ENCODE measurements at places on chromosomes 2 and 18.

GRCh38 chr2:227793148-227793712 lies 20.4 kb upstream of the CCL20 start:
- DNase-seq = no peak

GRCh38 chr2:121147766-121148165 lies 137.2 kb downstream of the TFCP2L1 start:
- DNase-seq = no peak

DNA sequence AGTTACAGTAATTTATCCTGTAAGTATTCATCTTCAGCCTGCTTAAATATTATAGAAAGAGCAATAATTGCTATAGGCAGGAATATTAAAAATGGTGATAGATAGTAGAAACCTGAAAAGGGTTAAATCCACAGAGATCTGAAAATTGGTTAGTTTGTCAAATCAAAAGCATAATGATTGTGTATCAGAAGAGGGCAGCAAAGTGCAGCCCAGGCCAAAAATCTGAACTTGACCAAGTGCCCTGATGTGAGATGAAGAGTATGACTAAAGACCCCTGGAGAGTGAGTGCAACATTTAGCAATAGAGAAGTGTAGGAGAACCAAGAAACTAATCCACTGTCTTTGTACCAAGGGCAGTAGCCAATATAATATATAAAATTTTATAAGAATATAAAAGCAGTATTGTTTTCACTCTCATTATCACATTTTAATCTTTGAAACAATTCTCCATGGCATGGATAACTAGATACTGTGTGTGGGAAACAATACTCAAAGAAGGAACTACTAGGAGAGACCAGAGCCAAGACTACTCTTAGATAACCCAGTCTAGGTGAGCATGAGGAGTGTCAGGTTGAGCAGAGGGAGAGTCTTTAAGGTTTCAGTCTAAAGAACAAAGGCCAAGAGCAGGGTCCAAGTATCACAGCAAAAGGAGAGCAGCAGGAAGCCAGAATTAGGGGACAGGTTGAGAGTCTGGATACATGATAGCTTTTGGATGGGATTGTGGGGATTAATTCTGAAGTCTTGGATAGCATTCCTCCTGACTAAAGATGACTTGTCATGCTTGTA lies 148.7 kb downstream of the CALCRL start:
- no peak for DNase-seq

GRCh38 chr2:105076121-105076520 lies 38.3 kb downstream of the MRPS9 start:
- DNase-seq = no peak

DNA sequence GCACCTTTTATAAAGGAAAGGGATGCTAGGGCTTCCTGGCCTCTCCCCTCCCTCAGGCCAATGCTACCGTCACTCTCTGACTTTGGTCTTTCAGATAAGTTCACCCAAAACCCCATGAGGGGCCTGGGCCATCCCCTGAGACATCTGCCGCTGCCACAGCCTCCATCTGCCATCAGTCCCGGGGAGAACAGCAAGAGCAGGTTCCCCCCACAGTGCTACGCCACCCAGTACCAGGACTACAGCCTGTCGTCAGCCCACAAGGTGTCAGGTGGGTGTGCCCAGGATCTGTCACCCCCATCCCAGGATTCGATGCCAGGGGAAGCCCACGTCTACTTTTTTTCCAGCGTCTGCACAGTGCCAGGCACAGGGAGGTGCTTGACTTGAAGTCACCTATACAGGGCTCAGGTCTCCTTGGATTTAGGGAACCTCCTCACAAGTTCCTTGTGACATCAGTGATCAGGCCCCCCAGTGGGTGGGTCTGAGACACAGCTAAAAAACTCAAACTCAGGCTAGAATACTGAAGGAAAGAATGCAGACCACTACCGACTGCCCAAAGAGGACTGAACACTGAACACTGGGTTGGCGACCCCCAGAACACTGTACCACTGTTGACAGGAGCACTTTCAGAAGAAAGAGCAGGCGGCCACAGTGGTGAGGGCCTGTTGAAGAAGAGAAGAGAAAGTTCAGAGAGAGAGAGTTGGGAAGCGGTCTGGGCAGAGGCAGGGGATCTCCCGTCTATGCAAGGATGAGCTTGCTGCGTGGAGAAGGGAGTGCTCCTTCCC lies 85.3 kb downstream of the EPAS1 start:
- no peak for DNase-seq

DNA sequence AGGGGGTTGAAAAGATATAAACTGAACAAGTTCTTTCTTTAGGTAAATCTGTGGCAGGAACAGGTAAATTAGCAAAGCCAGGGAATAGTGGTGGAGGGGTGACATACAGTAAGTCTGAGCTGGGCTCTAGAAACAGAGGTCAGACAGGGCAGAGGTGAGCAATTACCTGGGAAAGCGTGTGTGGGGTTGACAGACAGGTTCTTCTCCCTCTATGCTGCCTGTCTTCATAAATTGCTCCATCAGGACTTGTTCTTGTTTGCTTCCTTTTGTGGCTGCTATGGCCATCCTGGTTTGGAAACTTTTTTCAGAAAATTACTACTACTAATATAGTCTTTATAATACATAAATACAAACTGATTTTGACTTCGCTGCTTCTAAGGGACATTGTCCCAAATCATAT lies 3.4 kb upstream of the ANKRD12 start:
- DNase-seq = no peak

Data from suprapubic skin (tissue), 4 donors.